PC-9 (cell line): ENCODE measurements at places on chromosomes 3 and 15. TPM values are rescaled to one million over a fixed set of nuclear protein-coding genes. Genes with fewer than 3 reads are reported as not detected.

DNA sequence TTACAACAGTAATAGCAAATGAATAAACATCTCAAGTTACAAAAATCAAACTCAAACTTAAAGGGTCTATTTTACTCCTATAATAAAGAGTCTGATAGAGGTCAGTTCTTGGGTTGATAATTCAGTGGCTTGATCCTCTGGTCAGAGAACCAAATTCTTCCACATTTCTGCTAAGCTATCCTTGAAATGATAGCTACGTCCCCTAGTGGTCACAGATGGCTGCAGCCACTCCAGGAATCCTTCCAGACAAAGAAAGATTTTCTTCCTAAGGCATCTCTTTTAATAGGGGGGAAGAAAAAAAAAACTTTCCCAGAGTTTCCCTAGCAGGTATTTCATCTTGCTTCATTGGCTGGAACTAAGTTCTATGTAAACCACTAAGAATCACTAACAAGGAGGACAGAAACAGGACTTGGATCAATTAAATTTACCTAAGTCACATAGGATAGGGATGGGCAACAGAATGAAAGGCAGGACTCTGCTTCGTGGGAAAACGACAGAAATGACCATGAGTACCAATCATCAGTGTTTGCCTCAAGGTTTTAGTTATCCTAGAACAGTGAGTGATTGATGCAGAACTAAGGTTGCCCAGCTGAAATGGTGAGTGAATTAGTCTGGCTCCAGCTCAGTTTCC is 160.7 kb downstream of the STAC start:
- DNase-seq, result no peak

DNA sequence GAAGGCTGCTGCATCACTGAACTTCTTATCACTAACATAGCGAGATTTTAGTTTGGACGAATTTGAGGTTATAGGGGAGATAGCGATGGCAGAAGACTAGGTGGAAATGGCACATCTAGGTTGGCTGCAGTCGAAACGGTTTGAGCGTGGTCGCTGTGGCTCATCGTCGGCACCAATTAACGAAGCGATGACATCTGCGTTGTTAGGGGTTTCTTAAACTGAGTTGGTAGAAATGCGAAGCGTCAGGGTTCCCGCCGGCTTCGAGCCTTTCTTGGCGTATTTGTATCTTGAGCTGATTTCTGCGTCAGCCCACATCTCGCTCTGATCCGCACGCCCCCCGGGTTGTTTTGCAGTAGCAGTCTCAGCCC is 319 bp downstream of the LNP1 start:
- no peak for DNase-seq

DNA sequence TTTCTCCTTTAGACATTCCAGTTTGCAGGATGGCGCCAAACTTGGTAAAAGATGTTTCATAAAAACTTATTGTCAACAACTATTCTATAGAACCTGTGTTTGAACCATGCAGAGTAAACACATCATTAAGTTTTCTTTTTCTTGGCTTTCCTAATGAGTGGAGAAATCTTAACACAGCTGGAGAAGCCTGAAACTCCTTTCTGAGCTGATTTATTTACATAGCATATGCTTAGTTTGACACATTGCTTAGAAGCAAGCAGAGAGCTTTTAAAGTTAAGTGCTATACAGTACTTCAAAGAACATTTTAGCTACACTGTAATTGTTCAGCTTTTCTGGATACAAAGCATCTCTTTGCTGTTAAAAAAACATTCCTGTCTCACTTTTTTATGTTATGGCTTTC is 61.0 kb upstream of the PAQR5 start:
- no peak for DNase-seq

The TRIM71 gene
- total RNA-seq, result not detected in 2 replicates

- no peak for DNase-seq
Observed at GRCh38 chr15:55256281-55257011, 33.2 kb downstream of the RAB27A start.

GRCh38 chr3:63386568-63386967 is 108.5 kb downstream of the SYNPR start:
- DNase-seq, result no peak

The RTP3 gene
- total RNA-seq, result not detected in 2 replicates

DNA sequence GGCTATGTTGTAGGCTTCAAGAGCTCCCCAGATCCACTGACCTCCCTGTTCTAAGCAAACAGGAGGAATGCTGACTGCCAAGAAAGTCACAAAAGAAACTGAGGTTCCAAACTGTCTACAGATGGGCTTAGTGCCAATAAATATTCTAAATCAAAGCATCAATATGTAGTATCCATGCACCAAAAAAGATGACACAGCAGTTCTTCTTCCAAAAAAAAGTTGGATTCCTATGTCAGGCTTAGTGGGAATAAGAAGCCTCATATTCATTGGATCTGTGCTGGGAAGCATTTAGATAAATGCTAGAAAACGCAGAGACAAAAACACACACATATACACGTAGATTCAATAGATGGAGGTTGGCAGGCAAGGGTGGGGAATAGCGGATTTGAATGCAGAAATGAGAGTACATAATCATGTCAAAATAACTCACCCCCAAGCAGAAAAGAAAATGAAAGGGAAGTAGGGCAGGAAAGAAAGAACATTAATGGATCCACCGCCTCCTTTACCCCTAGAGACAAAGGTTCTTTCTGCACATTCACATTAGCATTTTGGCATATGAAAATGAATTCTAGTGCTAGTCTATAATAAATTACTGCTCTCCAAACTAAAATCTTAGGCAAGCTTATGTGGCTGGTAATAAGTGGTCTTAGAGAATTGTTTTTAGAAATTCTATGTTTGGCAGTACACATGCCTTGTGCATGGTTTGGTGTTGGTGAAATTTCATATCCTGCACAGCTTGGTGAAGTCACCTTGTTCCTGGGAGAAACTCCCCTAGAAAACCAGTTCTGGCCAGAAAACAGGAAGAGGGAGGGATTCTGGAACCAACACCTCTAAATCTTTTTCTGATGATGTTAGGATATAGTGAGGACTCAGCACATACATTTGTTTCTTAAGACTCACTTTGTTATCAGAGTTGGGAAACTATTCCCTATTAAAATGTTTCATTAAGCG is 283.4 kb downstream of the LSAMP start:
- no peak for DNase-seq

DNA sequence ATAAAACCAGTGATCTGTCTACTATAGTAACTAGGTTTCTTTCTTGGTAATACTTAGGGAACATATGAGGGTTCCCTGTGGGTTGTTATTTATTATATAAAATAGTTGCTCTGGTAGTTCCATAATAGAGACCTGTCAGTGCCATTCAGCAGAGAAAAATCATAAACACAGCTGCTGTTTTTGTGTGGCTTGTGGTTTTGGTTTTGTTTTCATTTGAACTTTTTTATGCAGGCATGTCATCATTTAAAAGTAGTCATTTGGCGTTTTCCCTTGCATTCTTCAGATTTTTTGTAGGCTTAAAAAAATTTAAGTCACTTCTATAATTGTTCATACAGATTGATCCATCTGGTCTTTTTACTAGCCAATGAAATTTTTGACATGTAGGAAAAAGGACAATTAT is 47.9 kb downstream of the PIK3CA start:
- no peak for DNase-seq

GRCh38 chr3:53046171-53047170 is 598 bp upstream of the SFMBT1 start:
- DNase-seq, result peak; percentile 44

The GOLGA8F gene
- total RNA-seq, result not detected in 2 replicates

DNA sequence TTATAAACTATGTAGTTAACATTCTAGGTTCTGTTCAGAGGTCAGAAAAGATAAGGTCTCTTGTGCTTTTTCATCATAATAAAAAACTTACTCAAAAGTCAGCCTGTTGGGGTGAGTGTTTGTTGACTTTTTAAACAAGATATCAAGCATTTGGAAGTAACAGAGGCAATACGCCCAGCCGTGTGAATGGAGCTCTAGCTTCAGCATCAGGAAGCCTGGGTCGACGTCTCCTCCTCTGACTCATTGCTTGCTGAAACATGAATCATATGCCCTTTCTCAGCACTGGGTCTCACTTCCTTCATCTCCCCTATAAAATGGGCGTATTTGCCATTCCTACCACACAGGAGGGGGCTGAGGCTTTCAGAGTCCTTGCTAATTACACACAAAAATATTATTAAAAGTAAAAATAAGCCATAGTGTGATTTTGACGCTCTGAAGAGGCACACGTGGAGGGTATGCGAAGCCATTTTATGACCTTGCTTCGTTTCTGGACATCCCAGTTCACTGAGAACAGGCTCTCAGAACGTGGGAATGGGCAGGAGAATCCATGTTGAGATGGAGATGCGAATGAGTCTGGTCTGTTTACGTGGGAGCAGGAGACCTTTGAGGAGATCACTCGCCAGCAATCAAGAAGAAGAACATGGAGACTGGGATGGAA is 220.8 kb upstream of the TPRG1 start:
- peak; percentile 79 for DNase-seq

The AHSG gene
- not detected in 2 replicates for total RNA-seq

DNA sequence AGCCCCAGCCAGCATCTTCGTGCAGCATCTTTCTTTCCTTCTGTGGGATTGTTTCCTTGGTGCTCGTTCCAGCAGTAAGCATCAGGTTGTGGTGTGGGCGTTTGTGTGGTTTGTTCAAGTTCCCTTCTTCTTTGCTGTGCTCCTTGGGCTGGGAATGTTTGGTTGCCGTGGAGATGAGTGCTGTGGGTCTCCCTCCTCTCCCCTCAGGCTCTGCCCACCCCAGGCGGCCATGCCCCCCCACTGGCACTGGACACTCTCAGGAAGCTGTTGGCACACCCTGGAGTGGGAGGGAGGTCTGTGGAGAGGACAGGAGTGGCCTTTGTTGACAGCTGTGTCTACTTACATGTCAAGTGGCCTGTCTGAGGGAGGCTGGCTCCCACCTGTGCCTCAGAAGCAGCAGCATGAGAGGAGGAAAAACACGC is 46.5 kb upstream of the SACM1L start:
- DNase-seq, result no peak

DNA sequence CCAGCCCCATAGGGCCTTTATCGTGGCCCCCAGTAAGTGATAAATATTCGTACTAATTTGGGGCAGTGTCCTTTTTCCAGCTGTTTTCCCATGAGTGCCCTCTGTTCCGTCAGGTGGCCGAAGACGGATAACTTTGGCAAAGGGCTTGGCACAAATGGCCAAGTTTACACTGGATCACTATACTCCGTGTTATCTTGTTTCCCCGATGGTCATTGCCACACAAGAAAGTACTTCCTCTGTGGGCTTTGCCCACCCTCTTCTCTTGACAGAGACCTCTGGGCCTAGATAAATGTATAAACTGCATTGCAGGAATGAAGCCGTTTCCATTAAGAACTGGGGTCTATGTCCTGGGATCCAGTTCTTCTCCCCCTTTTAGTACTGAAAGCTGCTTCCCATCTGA is 39.1 kb downstream of the SMAD3 start:
- no peak for DNase-seq

The CLDN16 gene
- 0.20 and 0.46 TPM in 2 replicates for total RNA-seq

The GNAT1 gene
- 0.48 TPM in 1 of 2 replicates, not detected in the other for total RNA-seq

The GAP43 gene
- total RNA-seq, result not detected in 2 replicates

DNA sequence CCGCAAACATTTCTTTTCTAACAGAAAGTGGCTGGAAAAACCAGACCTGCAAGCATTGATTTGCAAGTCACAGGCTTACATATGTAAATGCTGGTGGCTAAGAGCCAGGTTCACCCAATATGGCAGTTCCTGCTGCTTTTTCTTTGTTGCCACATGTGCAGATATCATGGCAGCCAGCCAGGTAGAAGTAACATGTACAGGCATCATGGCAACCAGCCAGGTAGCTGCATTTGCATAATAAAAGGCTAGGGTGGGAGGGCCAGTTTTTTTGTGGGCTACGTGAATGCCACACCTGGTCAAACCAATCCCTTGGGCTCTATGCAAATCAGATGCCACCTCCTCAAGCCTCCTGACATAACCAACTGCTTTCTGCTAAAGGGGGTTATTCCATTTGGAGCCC is 2.8 kb upstream of the SMCO1 start:
- peak; percentile 61 for DNase-seq

DNA sequence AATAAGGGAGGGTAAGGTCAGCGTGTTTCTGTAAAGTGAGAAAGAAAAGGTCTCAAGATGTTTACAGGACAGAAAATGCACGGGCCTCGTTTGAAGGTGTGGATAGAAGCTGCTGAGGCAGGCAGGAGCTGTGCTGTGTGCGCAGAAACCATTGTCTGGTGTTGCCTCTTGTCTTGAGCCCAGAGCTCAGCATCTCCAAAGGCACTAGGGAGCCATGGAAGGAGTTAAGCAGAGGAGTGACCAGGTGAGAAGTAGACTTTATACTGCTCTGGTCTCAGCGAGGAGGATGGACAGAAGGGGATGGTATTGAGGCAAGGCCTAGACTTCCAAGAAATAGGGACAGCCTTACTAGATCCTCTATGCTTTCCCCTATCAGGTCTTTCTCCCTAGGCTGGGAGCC is 13.0 kb downstream of the CAND2 start:
- DNase-seq, result no peak

DNA sequence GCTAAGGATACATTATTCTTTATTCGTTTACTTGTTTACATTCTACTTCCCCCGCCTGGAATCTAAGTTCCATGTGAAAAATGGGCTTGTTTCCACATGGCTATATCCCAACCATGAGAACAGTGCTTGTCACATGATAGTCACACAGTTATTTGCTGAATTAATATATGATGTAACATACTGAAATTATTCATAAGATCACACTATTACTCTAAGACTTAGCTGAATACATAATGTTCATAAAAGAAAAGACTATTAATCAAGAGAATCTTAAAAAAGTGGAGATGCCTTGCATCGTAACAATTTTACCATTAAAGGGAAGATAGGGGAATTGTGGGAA is 6.5 kb downstream of the PBRM1 start:
- no peak for DNase-seq

The LRRK1 gene
- 15.7 and 22.4 TPM in 2 replicates for total RNA-seq

GRCh38 chr3:79056498-79056897 is 711.3 kb downstream of the ROBO1 start:
- no peak for DNase-seq

- DNase-seq, result no peak
Observed at GRCh38 chr15:31273258-31273941, 53.2 kb upstream of the KLF13 start.

- DNase-seq, result peak; percentile 79
Observed at GRCh38 chr3:128343287-128344051, 123.2 kb downstream of the DNAJB8 start.
